ENCODE measurements at places on chromosomes 5 and 9. TPM values are rescaled to one million over a fixed set of nuclear protein-coding genes. Genes with fewer than 3 reads are reported as not detected.

Gene DBH
- not detected for total RNA-seq

Gene POU5F2
- total RNA-seq, result 0.34 TPM

Gene ZNF354C
- 3.3 TPM for total RNA-seq

Gene PCDHA7
- total RNA-seq, result 0.15 TPM

Gene CDKN2AIPNL
- total RNA-seq, result 15.4 TPM

Gene OR1J2
- total RNA-seq, result not detected

Gene PCDHB3
- 0.34 TPM for total RNA-seq
